ENCODE measurements at places on chromosomes 7 and 10. TPM values are rescaled to one million over a fixed set of nuclear protein-coding genes. Genes with fewer than 3 reads are reported as not detected.

- peak; percentile 59 for DNase-seq
These were observed 1.1 kb downstream of the ARHGAP12 start for GRCh38 chr10:31927565-31927883.

DNA sequence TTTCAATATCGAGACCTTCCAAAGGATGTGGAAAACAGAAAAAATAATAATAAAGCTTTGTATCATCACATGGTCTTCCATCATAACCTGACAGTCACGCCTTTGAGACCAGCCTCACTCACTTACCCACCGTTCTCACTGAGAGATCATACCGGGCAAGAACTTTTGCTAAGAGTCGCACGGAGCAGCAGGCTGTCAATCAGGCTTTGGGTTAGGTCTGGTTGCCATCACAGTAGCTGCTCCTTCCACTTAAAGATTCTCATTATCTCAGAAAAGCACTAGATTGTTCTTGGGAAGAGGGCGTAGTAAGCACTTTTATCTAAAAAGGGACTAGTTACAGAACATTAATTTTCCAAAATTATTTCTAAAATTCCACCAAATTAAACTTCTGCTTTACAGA is 2.0 kb downstream of the RELN start:
- DNase-seq, result peak; percentile 75

Gene HMX3
- not detected for total RNA-seq

Gene AGAP5
- total RNA-seq, result 0.55 TPM

Gene ASAH2
- total RNA-seq, result 0.20 TPM
